ENCODE measurements at places on chromosomes 3 and 15.

- DNase-seq = no peak
These were observed 60.1 kb upstream of the GALNT15 start for GRCh38 chr3:16114429-16114828.

GRCh38 chr3:135055449-135055848, 260.4 kb downstream of the EPHB1 start:
- DNase-seq = no peak

DNA sequence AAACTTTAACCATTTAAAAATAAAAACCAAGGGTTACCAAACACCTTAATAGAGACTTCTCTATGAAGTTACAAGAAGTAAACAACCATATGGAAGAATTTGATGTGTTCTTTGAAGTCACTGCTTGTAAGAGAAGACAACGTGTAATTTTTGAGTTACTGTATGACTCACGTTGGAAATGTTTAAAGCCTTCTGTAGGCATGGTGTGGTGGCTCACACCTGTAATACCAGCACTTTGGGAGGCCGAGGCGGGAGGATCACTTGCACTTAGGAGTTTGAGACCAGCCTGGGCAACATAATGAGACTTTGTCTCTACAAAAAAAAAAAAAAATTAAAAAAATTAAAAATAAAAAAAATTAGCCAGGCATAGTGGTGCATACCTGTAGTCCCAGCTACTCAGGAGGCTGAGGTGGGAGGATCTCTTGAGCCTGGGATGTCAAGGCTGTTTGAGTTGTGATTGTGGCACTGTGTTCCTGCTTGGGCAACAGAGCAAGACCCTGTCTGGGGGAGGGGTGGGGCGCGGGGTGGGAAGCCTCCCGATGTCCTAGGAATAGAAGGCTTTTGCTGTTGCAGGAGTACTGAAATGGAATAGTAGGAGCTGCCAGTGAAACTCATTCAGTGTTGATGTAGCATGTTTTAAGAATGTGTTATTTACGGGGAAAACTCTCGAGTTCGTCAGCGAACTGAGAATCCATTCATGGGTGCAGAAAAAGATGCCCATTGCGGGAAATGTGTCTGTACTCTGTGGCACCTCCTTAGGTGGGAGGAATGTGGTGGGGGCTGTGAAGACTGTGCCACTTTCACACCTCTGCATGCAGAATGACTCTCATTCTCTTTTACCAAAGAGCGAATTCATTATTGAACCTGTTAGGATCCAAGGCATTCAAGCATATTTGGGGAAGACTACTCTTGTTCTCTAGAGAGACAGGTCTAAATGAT, 134.2 kb downstream of the FNDC3B start:
- no peak for DNase-seq

DNA sequence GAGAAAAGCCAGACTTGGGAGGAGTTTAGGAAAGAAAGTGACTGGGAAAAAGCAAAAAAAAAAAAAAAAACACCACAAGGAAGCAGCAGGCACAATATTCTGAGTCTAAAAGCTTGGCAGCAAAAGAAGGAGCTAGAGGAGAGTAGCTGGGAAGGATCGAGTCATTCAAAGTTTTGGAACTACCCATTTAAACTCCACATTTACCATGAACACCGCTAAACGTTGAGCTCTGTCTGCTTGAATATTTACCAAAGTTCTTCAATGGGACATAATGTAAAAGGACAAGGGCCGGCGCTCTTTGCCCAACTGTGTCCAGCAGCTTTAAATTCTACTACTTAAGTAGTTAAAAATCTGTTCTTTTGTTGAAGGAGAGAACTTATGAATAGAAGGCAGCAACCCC, 481.9 kb downstream of the FOXP1 start:
- DNase-seq = no peak

DNA sequence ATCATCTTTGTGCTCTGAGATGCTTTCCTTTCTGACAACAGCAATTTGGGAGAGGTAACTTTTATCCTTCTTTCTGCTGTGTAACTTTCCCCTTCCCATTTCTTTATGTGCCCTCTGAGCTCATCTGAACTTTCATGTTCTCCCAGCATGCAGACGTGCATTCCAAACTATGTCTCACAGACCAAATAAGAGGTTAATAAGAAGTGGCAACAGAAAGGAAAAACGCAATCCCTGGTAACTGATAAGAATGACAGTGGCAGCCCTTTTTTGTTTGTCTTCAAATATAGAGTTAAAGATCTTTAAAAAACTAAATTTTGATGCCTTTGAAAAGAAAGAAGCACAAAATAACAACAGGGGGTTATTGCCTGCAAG, 533.4 kb downstream of the FOXP1 start:
- DNase-seq = no peak

DNA sequence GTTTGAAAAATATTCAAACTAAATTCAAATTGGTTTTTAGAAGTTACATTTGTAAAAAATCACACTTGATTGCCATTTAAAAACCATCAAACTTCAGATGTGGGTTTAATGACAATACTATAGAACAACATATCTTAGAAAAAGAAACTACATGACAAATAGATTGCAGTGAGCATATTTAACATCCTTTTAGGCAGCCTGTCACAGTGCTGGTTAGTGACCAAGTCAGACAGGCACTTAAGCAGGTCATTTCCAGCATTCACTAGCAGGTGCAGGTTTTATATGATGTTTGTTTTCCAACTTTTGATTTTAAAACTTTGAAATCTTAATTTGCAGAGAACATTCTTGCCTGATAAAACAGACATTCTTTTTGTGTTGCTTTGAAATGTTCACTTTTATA, 115.7 kb downstream of the MBNL1 start:
- DNase-seq = no peak

DNA sequence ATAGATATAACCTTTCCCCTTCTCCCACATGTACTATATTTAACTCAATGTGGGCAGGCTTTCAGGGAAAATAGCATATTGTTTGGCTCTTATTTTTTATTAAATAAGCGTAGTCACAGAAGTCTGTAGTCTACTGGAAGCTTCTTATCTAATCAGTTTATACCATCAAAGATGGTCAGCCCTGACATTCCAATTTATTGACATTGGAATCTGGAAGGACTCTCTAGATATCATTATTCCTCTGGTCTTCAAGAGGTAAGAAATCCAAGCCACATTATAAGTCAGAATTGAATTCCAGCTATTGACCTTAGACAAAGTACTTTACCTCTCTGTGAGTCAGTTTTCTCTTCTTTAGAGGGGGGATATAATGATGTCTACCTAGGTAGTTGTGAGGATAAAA, 38.5 kb upstream of the SCAANT1 start:
- DNase-seq = no peak

GRCh38 chr3:183278479-183279088, 25.5 kb downstream of the B3GNT5 start:
- no peak for DNase-seq

DNA sequence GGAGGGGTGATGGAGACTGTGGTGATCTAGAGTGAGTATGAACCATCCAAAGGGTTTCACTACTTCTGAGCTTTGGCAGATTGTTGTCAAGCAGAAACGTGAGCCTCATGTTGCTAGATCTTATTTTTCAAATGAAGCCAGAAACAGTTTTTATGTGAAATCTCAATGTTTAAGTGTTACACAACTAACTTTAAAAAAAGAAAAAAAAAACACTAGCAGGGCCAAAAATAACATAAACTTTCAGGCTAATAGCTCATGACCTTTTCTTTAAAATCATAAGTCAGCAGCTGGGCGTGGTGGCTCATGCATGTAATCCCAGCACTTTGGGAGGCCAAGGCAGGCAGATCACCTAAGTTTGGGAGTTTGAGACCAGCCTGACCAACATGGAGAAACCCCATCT, 2.1 kb upstream of the HTR3D start:
- DNase-seq = no peak

- no peak for DNase-seq
These were observed 13.4 kb upstream of the RTP3 start for GRCh38 chr3:46484388-46484787.

DNA sequence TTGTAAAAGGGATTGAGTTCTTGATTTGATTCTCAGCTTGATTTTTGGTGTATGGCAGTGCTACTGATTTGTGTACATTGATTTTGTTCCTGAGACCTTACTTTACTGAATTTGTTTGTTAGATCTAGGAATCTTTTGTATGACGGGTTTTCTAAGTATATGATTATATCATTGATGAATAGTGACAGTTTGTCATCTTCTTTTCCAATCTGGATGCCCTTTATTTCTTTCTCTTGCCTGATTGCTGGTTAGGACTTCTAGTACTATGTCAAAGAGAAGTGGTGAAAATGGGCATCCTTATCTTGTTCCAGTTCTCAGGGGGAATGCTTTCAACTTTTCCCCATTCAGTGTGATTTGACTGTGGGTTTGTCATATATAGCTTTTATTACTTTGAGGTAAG, 103.0 kb downstream of the DOCK3 start:
- no peak for DNase-seq

GRCh38 chr15:69042531-69042930, 28.0 kb downstream of the NOX5 start:
- no peak for DNase-seq

GRCh38 chr3:114421204-114421603, 127.4 kb downstream of the TIGIT start:
- no peak for DNase-seq

DNA sequence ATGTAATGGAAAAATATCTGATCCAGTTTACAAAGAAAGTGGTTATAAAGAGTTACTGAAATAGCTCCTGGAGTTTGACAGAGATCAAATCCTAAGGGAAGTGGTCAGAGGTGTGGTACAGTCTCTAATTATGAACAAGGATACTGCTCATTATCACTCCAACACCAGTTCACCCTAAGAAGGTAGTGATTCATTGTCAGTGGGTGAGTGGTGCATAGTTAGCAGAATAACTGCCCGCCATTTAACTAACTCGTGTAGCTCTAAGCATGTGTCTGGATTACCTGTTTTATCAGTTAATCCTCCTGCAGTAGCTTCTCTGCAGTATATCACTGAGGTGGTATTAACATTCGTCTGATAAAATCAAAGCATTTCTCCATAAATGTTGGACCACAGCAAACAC, 700.1 kb downstream of the NLGN1 start:
- DNase-seq = no peak

GRCh38 chr15:49645941-49646340, 25.1 kb downstream of the DTWD1 start:
- no peak for DNase-seq

DNA sequence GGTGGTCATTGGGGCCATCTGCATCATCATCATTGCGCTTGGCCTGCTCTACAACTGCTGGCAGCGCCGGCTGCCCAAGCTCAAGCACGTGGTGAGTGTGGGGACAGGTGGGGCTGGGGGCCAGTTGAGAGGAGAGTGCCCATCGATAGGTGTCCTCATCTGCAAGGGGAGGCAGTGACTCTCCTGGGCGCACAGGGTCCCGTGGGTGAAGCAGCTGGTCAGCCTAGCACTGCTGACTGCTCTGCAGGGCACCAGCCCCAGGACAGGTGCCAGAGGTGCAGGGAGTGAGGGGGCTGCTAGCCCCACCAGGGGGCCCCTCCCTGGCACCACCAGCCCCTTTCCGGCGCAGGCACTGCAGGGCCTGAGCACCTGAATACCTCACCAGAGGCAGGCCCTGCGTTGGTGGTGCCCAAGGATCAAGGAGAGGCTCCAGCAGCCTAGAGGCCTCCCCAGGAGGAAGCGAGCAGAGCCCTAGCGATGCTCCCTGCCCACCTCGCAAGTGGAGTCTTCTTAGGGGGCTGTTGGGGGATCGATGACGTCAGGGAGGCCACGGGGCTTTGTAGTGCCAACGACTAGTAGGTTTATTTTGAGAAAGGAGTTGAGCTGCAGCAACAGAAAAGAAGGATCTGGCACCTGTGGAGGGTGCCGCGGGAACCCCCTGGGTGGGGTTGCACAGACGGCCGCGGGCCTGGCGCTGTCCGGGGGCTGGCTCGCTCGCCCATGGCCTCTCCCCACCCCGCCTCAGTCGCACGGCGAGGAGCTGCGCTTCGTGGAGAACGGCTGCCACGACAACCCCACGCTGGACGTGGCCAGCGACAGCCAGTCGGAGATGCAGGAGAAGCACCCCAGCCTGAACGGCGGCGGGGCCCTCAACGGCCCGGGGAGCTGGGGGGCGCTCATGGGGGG, 976 bp upstream of the ABTB1 start:
- DNase-seq = no peak

DNA sequence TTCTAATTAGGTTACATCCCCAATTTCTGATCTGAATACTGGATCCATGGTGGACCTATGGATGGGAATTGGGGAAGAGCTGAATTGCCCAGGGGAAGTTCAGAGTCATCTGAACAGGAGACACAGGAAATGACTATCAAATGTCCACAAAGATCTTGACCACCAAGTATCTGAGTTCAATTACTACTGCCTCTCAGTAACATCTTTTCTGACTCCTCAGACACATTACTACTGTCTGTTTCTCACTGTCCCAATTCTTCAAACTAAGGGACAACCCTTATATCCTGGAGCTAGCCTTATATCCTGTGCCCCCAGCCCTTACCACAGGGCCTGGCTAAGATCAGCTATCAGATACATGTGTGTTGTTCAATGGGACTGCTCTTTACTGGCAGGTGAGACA, 10.1 kb upstream of the IREB2 start:
- no peak for DNase-seq

- DNase-seq = no peak
These were observed 7.1 kb upstream of the RPL39L start for GRCh38 chr3:187146389-187146788.

DNA sequence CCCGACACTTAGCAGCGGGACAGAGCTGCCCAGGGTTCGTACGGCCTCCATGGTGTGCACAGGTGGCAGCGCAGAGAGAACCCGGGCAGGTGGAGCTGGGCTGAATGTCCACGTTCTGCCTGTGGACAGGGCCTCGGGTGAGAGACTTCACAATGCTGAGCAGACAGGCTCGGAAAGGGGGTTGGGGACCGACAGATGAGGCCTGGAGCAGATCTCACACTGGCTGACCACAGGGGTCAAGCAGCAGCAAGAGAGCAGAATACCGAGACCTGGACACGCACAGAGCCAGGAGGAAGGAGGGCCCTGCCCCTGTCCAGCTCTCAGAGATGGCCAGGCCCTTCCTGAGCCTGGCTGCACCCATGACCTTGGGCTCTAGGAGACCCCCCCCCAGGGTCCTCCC, 83.0 kb downstream of the VGLL4 start:
- DNase-seq = no peak

- DNase-seq = no peak
These were observed 170.7 kb downstream of the TIGIT start for GRCh38 chr3:114464548-114464947.

DNA sequence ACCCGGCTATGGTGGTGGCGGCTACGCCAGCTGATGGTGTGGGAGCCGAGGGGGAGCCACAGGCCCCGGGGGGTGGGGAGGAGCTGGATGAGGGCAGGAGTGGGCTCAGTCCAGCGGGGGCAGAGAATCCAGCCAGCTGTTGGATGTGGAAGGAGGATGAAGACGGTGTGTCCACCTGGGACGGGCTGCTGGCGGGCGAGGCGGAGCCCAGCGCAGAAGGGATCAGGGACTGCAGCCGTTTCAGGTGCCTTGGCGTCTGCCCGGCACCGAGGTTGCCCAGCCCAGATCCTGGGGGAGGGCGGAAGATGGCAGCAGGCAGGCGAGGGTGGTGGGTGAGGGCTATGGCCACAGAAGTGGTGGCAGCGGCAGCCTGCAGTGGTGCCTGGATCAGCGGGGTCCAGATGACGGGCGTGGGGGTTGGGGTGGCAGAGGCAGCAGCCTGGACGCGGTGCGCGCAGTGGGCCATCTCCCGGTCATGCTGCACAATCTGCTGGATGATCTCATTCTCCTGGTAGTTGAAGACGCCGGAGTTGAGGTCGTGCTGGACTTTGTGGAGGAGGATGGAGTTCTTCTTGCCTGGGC, 45.3 kb downstream of the HCN4 start:
- no peak for DNase-seq

GRCh38 chr3:194541483-194541882, 54.7 kb upstream of the ATP13A3 start:
- DNase-seq = no peak
